B cell (primary cell): ENCODE measurements at places on chromosomes 7 and 10. TPM values are rescaled to one million over a fixed set of nuclear protein-coding genes. Genes with fewer than 3 reads are reported as not detected.

FGFR2 gene
- not detected in 2 replicates for total RNA-seq

DNA sequence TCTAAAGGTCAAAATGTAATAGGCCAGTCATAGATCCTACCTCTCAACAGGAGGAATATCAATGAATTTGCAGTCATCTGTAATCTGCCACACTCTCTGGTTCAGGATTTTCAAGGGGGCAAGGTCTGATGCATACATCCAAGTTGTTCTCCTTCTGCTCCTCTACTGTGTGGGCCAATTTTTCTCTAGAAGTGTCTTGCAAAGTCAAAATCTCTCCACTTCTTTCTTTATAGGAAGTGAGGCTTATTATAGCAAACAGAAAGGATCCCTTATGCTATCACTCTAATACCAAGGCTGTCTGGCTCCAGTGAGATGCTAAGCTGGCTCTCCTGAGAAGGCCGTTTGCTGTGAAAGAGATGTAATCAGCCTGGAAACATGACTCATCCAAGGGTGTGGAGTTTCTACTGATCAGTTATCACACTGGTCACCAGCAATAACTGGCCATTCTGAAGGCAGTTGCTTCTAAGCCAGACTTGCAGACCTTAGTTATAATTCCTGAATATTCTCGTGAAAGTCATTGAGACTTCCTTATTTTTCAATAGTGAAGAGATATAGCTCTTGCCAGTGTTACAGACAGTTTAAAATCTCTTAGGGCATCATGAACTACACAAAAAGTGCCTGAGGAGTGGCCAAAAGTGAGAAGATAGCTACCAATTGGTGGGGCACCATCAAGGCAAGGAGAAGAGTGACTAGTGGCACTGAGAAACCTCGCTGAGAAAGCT lies 43.2 kb upstream of the LRGUK start:
- no peaks in the 10 kb centered on the region for H3K36me3 ChIP-seq
- no peak for DNase-seq
- no peak overlapping the region for H3K27ac ChIP-seq
- H3K4me3 ChIP-seq: no peak overlapping the region
- no peaks in the 10 kb centered on the region for H3K27me3 ChIP-seq

- no peak overlapping the region for H3K4me3 ChIP-seq
- H3K27ac ChIP-seq: no peak overlapping the region
- no peaks in the 10 kb centered on the region for H3K4me1 ChIP-seq
- no peaks in the 10 kb centered on the region for H3K27me3 ChIP-seq
- DNase-seq: no peak
Measured at GRCh38 chr7:80453699-80454340, 58.0 kb downstream of the GNAT3 start.

DNA sequence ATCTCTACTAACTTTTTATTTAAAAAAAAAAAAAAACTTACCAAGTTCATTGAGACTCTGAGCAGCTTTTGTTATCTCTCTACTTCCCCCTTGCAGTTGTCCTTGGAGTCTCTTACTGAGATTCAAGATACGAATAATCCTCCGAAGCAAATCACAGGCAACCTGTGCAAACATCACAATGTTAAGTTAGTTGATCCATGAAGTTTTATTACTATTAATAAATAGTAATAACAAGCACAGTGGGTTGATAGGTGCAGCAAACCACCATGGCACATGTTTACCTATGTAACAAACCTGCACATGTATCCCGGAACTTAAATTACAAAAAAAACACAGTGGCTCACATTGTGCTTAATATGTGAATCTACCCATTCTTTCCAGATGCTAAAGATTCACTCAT lies 36.5 kb downstream of the COG5 start:
- no peak for DNase-seq
- H3K4me3 ChIP-seq: no peak overlapping the region
- no peaks in the 10 kb centered on the region for H3K27me3 ChIP-seq
- H3K36me3 ChIP-seq: peaks cover 14% of the 10 kb centered on the region

- H3K27ac ChIP-seq: no peak overlapping the region
- no peak for DNase-seq
- H3K36me3 ChIP-seq: peaks cover 4% of the 10 kb centered on the region
Measured at GRCh38 chr7:107396990-107397389, 72.9 kb upstream of the GPR22 start.
